Type B pancreatic cell (in vitro differentiated cells): ENCODE measurements at places on chromosomes 2 and 18.

GRCh38 chr18:47644896-47645295 is 285.6 kb downstream of the SMAD2 start:
- no peak for DNase-seq

DNA sequence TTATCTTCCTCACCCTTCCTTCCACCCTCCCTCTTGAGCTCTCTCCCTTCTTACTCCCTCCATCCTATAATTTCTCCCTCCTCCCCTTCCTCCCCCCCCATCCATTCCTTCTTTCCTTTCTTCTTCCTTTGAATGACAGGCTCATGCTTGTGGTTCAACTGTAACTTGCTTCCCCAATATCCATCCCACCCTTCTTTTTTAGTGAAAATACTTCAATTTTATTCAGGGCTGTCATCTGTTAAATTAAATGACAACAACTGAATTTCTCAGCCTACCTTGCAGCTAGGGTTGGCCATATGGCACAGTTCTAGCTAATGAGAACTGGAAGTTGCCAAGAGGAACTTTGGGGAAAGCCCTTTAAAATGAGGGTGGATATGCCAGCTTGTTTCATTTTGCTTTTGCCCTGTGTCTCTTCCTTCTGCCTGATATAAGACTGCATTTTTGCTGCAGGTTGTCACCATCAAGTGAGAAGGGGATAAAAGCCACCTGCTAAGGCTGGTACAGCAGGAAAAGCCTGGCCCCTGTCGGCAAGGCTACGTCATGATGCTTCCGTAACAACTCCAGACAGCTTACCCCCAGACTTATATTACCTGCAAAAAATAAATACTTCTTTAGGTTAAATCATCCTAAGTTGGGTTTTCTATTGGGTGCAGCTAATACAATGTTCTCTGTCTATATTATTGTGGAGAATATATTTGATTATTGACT is 121.8 kb downstream of the NXPH2 start:
- DNase-seq, result no peak

- DNase-seq, result no peak
These were observed 39.5 kb upstream of the IMP4 start for GRCh38 chr2:130303169-130303568.

DNA sequence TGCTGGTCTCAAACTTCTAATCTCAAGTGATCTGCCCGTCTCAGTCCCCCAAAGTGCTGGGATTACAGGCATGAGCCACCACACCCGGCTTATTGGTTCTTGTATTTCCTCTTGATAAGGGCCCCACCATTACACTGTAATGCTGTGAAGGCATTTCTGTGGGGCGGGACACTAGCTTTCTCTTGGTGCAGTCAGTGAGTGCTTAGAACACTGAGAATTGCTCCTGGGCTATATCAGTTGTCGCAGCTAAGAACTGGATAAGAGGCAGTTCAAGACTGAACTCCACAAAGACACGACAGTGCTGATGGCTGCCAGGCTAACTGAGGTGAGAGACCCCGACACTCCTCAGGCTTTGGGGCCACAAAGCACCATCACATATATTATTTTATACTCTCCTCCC is 2.1 kb downstream of the KHK start:
- DNase-seq, result no peak

- DNase-seq, result no peak
These were observed 30.9 kb downstream of the PRPF40A start for GRCh38 chr2:152686321-152686720.

DNA sequence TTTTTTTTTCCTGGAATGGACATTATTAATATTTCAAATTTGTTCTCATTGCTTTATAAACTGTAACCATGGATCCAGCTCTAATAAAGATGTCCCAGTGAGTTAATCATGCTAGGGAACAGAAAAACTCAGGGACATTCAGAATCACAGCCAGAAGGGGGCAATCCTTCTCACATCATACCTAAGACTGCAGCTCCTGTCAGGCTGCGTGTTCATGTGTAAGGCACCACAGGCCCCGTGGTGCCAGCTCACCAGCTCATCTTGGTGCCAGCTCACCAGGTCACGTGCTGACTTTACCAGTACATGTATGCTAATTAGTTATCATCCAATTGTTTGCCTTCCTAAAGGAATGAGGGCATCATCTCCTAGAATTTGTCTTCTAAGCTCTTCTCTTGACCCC is 84.7 kb upstream of the NEDD4L start:
- DNase-seq, result no peak

DNA sequence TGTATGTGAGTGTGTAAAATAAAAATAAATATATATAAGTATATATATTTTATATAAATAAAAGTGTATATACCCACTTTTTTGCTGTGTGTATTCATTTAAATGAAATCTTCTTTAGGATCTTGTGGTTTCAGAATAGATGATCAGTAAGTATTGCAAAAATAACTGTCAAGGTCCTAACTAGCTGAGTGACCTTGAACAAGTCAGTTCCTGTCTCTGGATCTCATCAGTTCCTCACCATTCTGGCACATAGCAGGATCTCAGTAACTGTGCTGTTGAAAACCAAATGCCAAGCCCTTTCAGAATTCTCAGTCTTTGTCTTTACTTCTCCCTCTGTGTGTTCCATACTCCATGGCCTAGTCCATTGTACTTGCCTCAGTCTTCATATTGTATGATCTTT is 115.3 kb upstream of the CXCR4 start:
- no peak for DNase-seq

GRCh38 chr2:202102425-202103000 is 29.5 kb downstream of the KIAA2012 start:
- no peak for DNase-seq

GRCh38 chr2:53511549-53511948 is 256.1 kb upstream of the CHAC2 start:
- DNase-seq, result no peak

DNA sequence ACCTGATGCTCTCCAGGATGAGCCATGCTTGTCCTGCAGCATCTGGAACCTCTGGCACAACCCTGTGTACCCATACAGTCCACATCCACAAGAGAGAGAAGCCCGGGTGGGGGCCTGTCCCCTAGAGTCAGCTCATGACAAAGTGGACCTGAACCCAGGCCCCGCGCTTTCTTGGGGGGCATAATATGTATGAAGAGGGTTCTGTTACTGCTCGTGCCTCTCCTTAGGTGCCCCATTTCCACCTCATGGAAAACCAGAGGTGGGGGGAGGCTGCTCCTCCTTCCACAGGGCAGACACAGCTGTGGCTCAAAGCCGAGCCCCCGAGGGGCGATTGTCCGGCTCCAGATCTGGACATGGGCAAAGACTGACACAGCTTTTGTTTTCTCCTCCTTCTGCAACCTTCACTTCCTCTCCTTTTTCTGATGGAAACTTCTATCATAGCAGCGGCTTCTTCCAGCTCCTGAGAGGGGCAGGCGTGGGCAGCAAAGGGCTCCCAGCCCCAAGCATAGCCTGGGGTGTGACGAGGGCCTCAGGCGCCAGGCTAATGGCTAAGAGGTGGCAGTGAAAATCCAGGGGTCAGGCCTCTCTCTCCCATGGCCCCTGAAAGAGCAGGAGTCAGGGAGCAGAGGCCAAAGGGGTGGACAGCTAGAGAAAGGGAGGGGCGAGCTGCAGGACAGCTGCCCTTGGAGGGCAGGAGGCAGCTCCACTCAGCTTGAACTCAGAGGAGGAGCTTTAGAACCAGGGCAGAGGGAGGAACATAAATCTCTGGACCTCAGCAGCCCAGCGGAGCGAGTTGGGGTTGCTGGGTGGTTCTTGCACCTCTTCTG is 155.5 kb downstream of the ZFP36L2 start:
- no peak for DNase-seq

DNA sequence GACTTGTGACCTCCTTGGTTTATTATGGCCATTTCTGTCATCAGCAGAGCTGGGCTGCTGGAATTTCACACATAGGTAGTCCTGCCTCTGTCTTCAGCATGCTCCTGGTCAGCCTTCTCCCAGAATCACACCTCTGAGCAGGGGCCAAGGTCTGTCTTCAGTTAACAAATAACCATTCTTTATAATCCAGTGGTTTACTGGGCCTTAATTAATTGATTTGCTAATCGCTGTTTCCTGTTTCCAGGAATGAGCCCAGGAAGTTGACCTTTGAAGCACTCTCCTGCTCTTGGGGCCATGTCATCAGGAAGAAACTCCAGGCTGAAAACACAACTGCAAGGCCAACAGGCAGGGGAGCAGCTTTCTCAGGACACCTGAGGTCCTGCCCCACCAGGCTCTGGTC is 278.5 kb downstream of the SRBD1 start:
- no peak for DNase-seq

- DNase-seq, result no peak
These were observed 460.2 kb upstream of the UBE2E3 start for GRCh38 chr2:180520206-180520605.

- DNase-seq, result no peak
These were observed 131.1 kb downstream of the FAM161A start for GRCh38 chr2:61722800-61723199.
